Glomerular endothelial cell (primary cell): ENCODE measurements at places on chromosomes 16 and 17.

GRCh38 chr16:81639348-81639747 lies 139.7 kb upstream of the PLCG2 start:
- no peak for DNase-seq

GRCh38 chr16:53821957-53822625 lies 118.1 kb downstream of the FTO start:
- no peak for DNase-seq

GRCh38 chr17:20189302-20189701 lies 180.1 kb downstream of the SPECC1 start:
- DNase-seq: no peak

DNA sequence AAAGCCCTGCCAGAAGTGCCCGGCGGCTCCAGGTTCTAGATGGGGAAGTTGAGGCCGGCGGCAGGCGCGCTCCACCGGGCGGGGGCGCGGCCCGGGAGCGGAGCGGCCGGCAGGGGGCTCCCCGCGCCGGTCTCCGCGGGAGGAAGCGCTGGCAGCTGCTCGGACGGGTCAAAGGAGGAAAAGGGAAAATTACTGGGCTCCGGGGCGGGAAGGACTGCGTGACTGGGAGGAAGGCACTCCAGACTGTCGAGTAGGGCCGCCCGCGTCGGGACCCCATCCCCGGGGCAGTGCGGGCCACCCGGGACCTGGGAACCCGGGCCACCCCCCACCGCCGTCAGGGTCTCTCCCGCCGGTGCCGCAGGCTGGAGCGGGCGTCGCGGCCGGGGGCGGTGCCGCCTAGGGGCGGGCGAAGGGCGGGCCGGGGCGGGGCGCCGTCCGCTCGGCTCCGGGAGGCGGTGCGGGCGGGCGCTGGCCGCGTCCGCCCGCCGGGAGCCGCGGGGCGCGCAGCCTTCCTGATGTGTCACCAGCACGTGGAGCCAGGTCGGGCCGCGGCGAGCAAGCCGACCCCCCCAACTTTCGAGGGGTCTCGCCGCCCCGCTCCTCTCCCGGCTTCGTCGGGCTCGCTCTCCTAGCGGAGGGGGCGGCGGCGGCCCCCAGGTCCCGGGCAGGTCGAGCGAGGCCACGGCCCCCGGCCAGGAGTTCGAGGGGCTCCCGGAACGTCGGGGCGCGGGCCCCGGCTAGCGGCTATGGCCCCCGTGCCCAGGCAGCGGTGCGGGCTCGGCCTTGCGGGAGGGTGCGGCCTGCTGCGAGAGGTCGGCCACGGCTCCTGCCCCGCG lies 167.5 kb downstream of the RAB11FIP4 start:
- no peak for DNase-seq

DNA sequence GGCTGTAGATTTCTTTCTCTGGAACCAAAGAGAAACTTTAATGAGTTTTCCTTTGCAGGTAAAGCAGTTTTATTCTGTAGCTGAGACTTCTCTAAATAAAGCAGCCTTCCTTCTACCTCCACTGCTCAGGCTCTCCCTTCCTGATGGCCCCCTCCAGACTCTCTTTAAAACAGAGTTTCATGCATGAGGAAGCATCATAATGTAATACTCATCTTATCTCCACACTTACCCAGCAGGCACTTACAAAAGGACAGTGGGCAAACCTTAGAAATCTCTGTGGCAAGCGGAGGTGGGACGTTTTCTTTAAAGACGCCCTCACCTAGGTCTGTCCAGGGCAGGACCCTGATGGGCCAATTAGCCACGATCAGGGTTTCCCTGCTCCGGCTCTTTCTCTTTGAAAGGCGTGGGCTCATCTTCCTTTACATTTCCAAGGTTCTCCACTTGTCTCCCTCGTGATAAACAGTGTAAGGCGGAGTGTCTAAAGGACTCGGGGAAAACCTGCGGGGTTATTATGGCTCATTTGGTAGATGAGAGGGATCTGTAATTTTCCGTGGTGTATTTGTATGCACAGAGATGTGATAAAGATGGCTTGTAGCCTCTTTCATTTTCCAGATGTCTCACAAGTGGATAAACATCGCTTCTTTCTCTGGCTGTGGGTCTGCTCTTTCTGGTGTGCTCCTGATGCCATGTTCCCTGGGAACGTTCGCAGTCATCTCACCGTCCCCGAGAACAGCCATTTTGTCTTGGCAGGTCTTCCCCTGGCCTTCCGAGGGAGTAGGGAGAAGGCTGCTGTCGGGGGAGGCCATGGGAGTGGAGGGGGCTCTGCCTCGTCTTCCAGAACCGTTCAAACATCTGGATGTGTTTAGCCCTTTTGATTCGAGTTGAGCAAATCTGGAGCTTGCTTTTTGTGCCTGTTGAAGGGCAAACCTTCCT lies 239.0 kb downstream of the CCDC182 start:
- DNase-seq: no peak

DNA sequence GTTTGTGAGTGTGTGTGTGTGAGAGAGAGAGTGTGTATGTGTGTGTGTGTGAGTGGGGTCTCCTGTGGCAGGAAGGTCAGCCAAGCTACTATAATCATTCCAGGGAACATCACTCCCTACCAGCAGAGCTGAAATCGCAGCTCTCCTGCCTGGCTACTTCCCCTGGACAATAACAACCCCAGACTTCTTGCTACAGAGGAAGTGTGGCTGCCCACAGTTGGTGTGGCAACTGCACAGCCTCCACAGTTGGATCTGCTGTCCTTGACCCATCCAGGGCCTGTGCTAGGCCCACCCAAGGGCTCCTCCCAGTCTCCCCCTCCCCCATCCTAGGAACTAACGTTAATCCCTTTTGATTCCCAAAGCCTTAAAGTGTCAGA lies 1.5 kb downstream of the SLC13A5 start:
- no peak for DNase-seq

- DNase-seq: no peak
These were observed 1.5 kb upstream of the WFIKKN1 start for GRCh38 chr16:629185-629832.

DNA sequence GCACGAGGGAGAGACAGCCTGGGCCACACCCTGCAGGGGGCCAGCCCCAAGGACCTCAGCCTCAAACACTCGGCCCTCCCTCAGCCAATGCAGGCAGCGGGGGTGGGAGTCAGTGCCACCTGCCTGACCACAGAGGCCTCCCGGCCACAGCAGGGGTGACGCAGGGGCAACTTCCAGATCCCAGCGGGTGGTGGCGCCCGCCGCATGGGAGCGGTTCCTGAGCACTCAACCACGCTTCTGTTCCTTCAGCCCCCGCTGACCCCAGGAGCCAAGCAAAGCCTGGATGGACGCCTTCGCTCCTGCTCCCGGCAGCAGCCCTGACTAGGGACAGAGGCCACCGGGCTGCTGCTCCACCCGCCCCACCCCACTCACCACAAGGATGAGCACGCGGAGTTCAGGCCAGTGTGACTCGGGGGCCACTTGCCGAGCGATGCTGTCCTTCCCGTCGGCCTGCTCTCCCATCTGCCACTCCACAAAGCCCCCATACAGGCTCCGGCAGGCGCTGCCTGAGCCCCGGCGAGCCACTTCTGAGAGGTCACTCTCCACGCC lies 5.0 kb upstream of the CYBA start:
- no peak for DNase-seq

GRCh38 chr16:75062135-75062975 lies 54.2 kb downstream of the LDHD start:
- DNase-seq: no peak
